ENCODE measurements at places on chromosomes 1 and 21. TPM values are rescaled to one million over a fixed set of nuclear protein-coding genes. Genes with fewer than 3 reads are reported as not detected.

DNA sequence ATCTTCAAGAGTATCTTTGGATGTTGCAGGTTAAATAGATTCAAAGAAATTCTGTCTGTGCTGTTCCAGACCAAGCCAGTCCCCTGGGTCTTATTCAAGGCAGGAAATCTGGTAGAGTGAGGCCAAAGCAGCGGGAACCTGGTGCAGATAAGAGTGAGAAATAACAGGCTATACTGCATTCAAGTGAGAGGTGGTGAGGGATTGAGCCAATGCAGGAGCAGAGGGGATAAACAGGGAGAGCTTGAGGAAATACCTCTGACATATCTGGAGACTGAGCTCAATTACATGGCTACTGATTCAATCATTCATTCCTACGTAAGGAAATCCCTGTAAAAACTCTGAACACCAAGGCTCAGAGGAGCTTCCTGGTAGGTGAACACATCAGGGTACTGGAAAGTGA, 17.2 kb upstream of the PSMA5 start:
- no peak overlapping the region for H3K4me3 ChIP-seq
- no peak overlapping the region for H3K27ac ChIP-seq
- no peaks in the 10 kb centered on the region for H3K4me1 ChIP-seq
- no peaks in the 10 kb centered on the region for H3K36me3 ChIP-seq
- no peak for DNase-seq

GRCh38 chr1:216765346-216766300, 42.4 kb upstream of the ESRRG start:
- no peak overlapping the region for H3K27ac ChIP-seq
- H3K36me3 ChIP-seq: no peaks in the 10 kb centered on the region
- H3K4me1 ChIP-seq: no peaks in the 10 kb centered on the region
- no peak for DNase-seq
- H3K27me3 ChIP-seq: no peaks in the 10 kb centered on the region

DNA sequence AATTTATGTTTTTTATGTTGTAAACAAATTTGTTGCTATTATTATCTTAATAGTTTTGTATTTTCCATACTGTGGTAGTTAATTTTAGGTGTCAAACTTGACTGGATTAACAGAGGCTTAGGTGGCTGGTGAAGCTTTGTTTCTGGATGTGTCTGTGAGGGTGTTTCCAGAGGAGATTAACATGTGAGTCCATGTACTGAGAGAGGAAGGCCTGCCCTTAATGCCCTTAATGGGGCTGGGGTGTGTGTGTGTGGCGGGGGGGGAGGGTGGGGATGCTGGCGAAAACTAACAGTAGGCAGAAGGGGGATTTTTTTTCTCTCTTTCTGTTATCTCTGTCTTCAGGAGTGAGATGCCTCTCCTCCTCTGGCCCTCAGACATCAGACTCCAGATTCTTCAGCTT, 1.9 kb downstream of the OR14A16 start:
- H3K4me1 ChIP-seq: no peaks in the 10 kb centered on the region
- no peaks in the 10 kb centered on the region for H3K36me3 ChIP-seq
- no peaks in the 10 kb centered on the region for H3K27me3 ChIP-seq

DNA sequence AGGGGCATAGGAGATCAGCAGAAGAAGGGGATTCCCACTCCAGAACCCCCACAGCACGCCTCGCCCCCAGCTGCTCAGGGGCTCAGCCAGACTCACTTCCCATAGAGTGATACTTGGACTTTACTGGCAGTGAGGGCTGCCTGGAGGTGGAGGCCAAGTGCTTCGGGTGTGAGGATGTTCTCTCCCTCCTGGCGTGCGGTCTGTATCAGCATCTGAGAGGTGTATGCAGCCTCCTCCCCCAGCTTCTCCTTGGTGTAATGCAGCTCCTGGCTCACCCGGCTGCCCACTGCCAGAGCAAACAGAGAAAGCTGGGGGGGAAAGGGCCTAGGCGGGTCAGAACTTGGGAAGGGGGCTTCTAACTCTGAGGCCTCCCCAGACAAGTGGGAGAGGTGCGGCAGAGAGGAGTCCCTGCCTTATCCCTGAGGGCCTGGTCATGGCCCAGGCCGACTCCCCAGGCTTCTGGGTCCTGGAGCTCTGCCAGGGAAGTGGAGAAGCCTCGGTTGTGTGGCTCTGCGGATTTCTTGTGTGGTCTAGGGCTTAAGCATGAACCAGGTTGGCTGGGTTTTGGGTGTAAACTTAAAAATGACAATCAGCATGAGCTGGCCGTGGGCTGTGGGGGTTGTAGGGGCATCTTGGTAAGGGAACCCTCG, 10.9 kb downstream of the PTCH2 start:
- no peaks in the 10 kb centered on the region for H3K27me3 ChIP-seq
- peaks cover 8% of the 10 kb centered on the region for H3K4me1 ChIP-seq

The TFF1 gene
- total RNA-seq: not detected

- no peak overlapping the region for H3K4me3 ChIP-seq
- H3K27ac ChIP-seq: no peak overlapping the region
- no peak for DNase-seq
Measured at GRCh38 chr21:35203093-35203977, 154.2 kb upstream of the RUNX1 start.

The PCP4 gene
- total RNA-seq: not detected

- no peaks in the 10 kb centered on the region for H3K36me3 ChIP-seq
- no peak for DNase-seq
- no peaks in the 10 kb centered on the region for H3K4me1 ChIP-seq
- H3K27me3 ChIP-seq: no peaks in the 10 kb centered on the region
- no peak overlapping the region for H3K27ac ChIP-seq
Measured at GRCh38 chr1:233654658-233655280, 40.9 kb downstream of the KCNK1 start.

The KCNJ15 gene
- not detected for total RNA-seq

The IL19 gene
- not detected for total RNA-seq

The LRRC39 gene
- 0.52 TPM for total RNA-seq

GRCh38 chr1:219220945-219221344, 47.3 kb downstream of the LYPLAL1 start:
- no peaks in the 10 kb centered on the region for H3K27me3 ChIP-seq
- H3K4me1 ChIP-seq: no peaks in the 10 kb centered on the region
- H3K4me3 ChIP-seq: no peak overlapping the region
- no peaks in the 10 kb centered on the region for H3K36me3 ChIP-seq
- no peak for DNase-seq

The ESPN gene
- 1.0 TPM for total RNA-seq

DNA sequence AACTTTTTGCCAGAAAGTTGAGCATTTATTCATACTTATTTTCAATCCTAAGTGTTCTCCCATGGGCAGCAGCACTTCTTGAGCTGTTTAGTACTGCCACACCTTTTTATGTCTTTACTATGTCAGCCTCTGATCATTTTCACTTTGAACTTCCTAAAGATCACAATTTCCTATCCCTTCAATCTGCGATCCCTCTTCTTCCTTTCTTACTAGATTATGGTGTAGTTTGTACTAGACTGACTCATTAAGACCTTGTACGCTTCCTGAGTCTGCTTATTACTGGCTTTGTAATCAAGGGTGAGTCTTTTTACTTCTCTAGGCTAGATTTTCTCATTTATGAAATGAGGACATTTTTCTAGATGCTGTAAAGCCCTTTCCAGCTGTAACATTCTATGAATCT, 55.1 kb downstream of the LRIG2 start:
- H3K27ac ChIP-seq: no peak overlapping the region
- peaks cover 44% of the 10 kb centered on the region for H3K36me3 ChIP-seq
- H3K4me1 ChIP-seq: peaks cover 3% of the 10 kb centered on the region
- DNase-seq: no peak
- H3K4me3 ChIP-seq: no peak overlapping the region

- no peaks in the 10 kb centered on the region for H3K27me3 ChIP-seq
- no peak overlapping the region for H3K4me3 ChIP-seq
Measured at GRCh38 chr1:98500324-98500723, 161.2 kb upstream of the SNX7 start.

DNA sequence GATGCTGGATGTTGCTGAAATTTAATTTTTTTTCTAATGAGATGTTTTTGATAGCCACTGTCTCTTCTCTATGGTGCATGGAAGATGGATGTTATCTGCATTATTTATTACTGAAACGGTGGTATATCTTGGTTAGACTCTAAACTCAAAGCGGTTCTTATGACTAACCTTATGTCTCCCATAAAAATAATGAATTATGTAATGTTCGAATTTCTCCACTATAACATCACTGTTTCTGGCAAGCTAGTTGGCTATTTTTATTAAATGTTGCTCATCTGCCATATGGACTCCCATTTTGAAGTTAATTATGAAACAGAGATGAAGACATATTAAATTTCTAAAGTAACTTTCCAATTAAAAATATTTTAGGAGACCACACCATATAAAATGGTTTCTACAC, 808.6 kb upstream of the ADGRL4 start:
- no peaks in the 10 kb centered on the region for H3K4me1 ChIP-seq
- DNase-seq: no peak
- no peak overlapping the region for H3K4me3 ChIP-seq
- no peak overlapping the region for H3K27ac ChIP-seq
- no peaks in the 10 kb centered on the region for H3K27me3 ChIP-seq

GRCh38 chr1:168087696-168088095, 49.0 kb downstream of the GPR161 start:
- DNase-seq: no peak
- no peak overlapping the region for H3K27ac ChIP-seq

GRCh38 chr1:48493041-48493440, 21.0 kb upstream of the SPATA6 start:
- H3K4me1 ChIP-seq: no peaks in the 10 kb centered on the region
- H3K4me3 ChIP-seq: no peak overlapping the region
- no peak for DNase-seq
- no peaks in the 10 kb centered on the region for H3K36me3 ChIP-seq

The ST6GALNAC3 gene
- 0.50 TPM for total RNA-seq

The ADGRB2 gene
- total RNA-seq: 0.37 TPM

The CFAP74 gene
- not detected for total RNA-seq

The DDAH1 gene
- total RNA-seq: 0.26 TPM

The TLR5 gene
- 0.32 TPM for total RNA-seq

GRCh38 chr1:44849575-44850132, 6.6 kb upstream of the PTCH2 start:
- no peaks in the 10 kb centered on the region for H3K27me3 ChIP-seq
- peaks cover 16% of the 10 kb centered on the region for H3K36me3 ChIP-seq
- no peak overlapping the region for H3K4me3 ChIP-seq
- no peaks in the 10 kb centered on the region for H3K4me1 ChIP-seq

The C1orf116 gene
- total RNA-seq: not detected

The C1orf210 gene
- not detected for total RNA-seq

- peak; percentile 30 for DNase-seq
- H3K4me3 ChIP-seq: no peak overlapping the region
- no peaks in the 10 kb centered on the region for H3K27me3 ChIP-seq
- H3K27ac ChIP-seq: peak overlapping the region; percentile 39
Measured at GRCh38 chr1:198088360-198089071, 68.3 kb upstream of the NEK7 start.

DNA sequence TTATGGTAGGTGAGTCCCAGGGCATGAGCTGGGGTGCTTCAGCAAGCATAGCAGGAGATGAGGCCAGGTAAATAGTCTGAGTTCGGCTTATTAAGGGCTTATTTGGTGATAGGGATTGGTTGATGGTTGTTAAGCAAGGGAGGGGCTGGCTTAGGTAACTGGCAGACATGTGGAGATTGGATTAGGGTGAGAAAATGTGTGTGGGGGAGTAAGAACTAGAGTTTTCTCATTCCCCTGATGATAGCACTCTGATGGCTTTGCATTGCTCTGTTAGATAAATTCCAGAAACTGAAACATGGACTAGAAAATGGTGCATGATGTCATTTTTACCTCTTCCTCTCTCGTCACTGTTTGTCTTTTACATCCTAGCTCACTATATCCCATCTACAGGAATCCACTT, 53.6 kb downstream of the FGGY start:
- no peak overlapping the region for H3K27ac ChIP-seq
- no peak overlapping the region for H3K4me3 ChIP-seq
- H3K36me3 ChIP-seq: peaks cover 8% of the 10 kb centered on the region
- no peak for DNase-seq
- H3K4me1 ChIP-seq: peaks cover 25% of the 10 kb centered on the region
- H3K27me3 ChIP-seq: no peaks in the 10 kb centered on the region

DNA sequence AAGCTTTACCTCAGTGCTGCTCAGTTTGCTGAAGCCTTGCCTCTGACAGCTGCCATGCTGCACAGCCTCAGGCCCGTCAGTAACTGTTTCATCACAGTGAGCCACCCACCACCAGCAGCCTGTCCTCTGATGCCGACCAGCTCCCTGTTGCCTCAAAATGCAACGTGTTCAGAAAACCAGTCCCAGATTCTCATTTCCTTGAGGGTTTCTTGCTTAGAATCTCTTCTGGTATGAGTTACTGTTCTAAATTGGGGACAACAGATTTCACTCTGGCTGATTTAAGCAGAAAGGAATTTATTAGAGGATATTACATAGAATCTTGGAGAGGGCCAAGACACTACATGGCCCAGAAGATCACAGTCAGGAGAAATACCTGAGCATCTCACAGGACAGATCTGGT, 11.0 kb downstream of the UBL4B start:
- H3K27me3 ChIP-seq: peaks cover 22% of the 10 kb centered on the region
- no peak for DNase-seq
- H3K36me3 ChIP-seq: no peaks in the 10 kb centered on the region
- H3K4me3 ChIP-seq: no peak overlapping the region

DNA sequence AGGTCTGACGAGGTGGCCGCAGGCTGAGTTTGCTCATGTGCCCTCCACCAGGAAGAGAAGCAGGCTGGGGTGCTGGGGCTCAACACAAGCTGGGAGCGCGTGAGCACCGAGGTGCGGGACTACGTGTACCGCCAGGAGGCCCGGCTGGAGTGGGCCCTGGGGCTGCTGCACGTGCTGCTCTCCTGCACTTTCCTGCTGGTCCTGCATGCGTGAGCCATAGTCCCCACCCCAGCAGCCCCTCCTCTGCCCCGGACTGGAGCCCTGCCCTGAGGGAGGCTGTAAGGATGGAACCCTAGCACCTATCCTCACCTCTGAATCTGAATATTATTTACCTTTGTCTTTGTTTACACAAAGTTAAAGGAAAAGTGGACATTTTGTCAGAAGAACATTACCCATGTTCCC, 7.8 kb upstream of the ADAM15 start:
- no peak for DNase-seq
- H3K27me3 ChIP-seq: peaks cover 10% of the 10 kb centered on the region
- peaks cover 23% of the 10 kb centered on the region for H3K4me1 ChIP-seq
- no peak overlapping the region for H3K4me3 ChIP-seq
- no peaks in the 10 kb centered on the region for H3K36me3 ChIP-seq
- no peak overlapping the region for H3K27ac ChIP-seq

DNA sequence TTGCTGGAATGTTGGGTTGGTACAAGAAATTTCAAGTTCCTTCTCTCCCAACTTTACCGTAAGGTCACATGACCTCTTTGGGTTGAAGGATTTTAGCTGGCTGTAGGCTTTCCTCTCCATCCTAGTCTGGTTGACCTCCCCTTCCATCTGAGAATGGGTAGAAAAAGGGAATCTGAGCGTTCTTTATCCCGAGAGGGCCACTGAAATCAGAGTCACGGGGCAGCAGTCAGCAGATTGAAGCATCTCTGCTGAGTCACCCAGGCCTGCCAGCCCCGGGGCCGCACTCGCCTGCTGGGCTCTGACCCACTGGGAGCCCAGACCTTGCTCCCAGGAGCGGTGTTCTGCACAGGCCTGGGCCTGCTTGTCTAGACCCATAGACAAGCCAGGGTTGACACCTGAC, 31.0 kb downstream of the TMCC2 start:
- H3K4me3 ChIP-seq: no peak overlapping the region
- peaks cover 27% of the 10 kb centered on the region for H3K4me1 ChIP-seq
- DNase-seq: no peak
- no peak overlapping the region for H3K27ac ChIP-seq
- no peaks in the 10 kb centered on the region for H3K36me3 ChIP-seq

All from activated CD8-positive, alpha-beta T cell treated with anti-CD3 and anti-CD28 coated beads, Interleukin-2, amount 10 ng/mL, durations not matched to agents 7 days and 5 days (primary cell).